Hypothalamus (tissue), 51 donors: ENCODE measurements at places on chromosomes 4 and X.

DNA sequence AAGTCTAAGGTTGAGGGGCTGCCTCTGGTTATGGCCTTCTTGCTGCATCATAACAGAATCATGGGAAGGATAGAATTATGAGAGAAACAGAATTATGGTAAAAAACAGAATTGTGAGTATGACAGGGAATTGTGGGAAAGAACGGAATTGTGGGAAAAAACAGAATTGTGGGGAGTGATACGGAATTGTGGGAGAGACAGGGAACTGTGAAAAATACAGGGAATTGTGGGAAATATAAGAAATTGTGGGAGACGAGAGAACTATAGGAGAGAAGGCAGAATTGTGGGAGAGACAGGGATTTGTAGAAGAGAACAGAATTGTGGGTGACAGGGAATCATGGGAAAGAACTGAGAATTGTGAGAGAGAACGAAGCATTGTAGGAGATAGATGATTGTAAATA lies 159.1 kb downstream of the FRMPD4 start:
- DNase-seq = no peak

DNA sequence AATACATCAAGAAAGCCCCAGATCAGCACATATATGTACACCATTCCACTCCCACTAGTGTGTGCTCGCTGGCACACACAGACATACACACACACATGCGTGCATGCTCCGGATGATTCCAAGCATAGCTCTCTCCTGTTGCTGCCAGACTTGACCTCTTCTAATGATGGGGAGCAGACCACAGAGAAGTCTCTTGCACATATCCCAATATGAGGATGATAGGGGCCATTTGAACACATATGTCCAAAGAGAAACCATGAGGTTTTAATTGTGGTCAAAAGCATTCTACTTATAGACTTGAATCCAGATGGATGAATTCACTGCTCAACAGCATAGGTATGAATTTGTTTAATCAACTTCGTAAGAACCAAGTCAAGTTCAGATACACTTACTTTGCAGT lies 214.9 kb downstream of the AFF2 start:
- DNase-seq = no peak

DNA sequence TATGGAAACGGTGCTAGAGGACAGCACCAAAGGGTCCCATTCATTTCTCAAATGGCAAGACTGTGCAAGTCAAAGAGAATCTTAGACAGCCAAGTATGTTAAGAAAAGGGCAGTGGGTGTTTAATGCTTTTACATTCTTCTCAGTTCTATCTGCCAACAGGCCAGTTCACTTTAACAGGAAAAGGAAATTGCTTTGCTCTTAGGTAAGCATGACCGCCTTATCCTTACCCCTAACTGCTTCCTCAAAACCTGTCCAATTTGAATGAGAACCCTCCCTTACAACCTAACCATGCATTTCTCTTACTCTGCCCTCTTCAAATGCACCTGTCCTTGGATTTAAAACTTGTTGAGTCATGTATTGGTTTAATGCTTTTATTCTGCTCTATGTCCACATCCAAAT lies 44.5 kb upstream of the BLTP1 start:
- no peak for DNase-seq

GRCh38 chrX:124256216-124256615 lies 76.2 kb upstream of the TEX13D start:
- DNase-seq = no peak

DNA sequence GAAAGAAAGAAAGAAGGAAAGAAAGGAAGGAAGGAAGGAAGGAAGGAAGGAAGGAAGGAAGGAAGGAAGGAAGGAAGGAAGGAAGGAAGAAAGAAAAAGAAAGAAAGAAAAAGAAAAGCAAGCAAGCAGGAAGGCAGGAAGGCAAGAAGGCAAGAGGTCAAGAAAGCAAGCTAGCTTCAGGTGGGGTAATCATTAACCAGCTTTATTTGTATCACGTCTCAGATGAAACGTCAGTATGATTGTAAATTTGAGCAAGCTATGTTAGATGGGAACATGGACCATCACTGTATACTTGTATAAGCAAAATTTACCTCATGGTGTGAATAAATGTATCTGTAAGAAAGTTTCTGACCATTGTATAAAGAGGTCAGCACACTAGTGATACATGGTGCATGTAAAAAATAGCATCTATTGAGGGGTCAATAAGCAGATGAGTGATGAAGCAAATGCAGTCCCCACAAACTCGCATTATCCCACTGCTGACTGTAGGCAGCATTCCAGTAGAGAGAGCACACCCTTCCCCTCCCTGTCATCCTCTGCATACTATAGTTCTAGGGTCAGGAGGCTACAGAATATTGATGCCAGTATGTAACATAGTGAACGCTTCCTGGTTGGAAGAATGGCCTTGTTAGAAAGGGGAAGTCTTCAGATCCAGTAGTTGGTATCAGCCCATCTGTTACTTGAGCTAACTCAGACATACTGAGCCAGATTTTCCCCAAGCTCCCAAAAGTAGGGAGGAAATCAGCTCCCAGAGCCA lies 16.5 kb upstream of the KLHL34 start:
- DNase-seq = no peak

DNA sequence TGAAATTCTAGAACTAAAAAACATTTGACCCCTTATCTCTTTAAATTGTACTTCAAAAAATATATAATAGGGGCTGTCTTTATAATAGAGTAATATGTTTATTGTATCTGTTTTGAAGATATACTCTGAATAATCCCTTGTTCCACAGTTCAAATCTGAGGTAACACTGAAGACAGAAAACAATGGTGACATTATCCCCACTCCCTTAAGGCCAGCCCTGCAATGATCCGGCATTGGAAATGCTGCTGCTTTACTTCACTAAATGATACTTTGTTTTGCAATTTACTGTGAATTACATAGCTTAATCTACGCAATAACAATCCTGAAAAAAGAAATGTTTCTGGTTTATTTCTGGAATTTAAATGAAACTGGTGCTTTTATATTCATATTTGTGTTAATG lies 34.4 kb upstream of the ZFP42 start:
- DNase-seq = no peak

DNA sequence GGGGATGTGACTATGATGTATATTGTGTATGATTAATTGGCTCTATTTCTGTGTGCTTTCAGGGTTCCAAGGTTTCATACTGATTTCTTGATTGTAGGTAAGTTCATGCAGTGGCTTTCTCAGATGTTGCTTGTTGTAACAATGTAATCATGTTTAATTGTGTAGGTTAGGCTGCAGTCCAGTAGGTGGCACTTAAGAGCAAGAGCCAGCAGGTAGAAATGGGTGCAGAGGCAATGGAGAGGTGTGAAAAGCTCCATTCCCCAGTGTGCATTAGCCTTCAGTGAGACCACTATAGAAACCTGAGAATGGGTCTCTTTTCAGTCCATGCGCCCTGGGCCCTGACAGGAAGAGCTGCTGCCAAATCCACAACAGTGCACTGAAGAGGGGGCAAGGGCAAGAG lies 28.2 kb downstream of the DCAF12L2 start:
- DNase-seq = no peak

DNA sequence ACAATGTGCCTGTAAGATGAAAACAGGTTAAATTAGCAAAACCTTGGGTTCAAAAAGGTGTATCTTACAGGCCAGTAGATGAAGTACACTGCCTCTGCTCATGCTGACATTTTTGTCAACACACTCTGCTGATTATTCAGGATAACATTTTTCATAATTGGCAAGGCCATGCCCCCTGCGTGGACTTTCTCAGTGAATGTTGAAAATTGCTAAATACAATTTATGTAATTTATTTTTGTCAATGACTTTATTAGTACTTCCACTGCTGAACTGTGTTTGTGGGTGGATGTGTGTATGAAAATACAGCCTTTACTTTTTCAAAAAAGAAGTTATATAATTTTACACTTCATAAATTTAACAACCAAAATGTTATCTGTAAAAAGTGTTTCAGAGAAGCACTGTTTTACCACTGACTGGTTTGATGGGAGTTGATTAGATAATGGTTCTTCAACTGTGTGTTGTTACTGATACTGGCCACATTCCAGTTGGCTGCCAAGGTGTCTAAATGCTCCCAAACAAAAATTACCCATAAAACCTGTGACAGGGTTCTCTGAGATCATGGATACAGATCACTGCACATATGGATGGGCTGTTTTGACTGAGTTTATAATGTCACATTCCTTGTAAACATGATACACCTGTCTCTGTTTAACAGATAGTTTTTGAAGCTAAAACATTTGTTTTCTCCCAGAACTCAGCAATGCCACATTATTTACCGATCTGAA lies 151.9 kb upstream of the SLC7A11 start:
- no peak for DNase-seq

- DNase-seq = no peak
Measured at GRCh38 chr4:34412233-34412632, 1832.1 kb downstream of the ARAP2 start.

DNA sequence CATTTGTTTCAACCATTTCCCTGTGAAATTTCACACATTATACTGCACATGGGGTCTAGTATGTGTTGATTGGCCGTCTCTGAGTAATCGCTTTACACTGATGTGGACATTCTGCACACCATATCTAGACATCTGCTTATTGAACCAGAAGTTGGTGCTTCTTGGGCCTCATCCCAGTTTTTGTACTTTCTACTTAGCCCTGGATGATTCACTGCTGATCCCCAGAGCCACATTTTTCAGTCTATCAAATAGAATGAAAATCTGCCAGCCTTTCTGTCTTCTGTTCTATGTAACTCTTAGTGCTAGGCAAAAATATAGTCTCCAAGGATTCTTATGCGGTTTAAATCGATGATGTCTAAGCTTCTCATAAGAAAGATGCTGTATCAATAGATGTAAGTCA lies 40.5 kb upstream of the RELL1 start:
- no peak for DNase-seq

DNA sequence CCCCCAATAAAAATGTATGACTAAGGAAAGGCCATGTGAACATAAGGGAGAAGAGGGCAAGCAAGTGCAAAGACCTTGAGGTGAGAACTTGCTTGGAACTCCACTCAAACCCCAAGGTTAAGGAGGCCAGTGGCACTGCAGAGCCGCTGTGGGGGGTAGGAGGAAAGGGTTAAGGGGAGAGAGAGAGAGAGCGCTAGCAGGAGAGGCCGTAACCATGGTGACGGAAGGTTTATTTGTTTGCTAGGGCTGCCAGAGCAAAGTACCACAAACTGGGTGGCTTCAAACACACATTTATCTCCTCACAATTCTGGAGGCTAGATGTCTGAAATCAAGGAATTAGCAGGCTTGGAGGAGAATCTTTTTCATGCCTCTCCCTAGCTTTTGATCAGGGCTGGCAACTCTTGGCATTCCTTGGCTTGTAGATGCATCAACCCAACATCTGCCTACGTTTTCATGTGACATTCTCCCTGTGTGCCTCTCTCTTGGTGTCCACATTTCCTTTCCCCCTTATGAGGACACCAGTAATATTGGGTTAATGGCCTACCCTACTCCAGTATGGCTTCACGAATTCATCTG lies 35.2 kb downstream of the SMIM20 start:
- no peak for DNase-seq

- DNase-seq = no peak
Measured at GRCh38 chr4:81663368-81663767, 191.7 kb upstream of the RASGEF1B start.

DNA sequence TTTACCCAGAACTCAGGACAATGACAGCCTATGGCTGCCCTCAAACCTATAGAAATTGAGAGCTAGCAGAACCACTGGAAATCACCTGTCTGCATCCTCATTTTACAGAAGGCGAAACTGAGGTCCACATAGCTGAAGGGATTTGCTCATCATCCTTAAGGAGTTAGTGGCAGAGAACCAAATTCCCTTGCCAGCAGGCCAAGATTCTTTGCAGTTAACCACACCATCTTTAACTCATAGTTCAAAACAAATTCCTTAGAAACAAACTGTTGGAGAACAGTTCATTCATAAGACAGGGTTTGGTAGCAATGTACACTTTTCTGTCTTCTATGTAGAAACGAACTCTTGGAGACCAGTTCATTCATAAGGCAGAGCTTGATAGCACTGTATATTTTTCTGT lies 37.9 kb upstream of the RAP2C start:
- DNase-seq = no peak

DNA sequence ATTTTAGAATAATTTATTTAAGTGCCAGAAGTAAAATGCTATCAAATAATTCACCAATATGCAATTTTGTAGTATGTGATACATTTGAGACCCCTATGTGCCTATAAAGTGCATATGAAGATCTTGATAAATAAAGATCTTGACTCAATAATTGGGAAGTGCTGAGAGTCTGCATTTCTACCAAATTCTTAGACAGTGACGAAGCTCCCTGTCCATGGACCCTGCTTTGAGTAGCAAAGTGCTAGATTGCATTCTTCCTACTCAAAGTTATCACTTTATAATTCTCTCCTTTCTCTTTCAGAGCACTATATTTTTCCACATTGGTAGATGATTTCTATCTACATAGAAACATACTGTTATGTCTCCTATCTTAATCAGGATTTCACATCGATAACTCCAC lies 1393.9 kb downstream of the ARAP2 start:
- no peak for DNase-seq

- DNase-seq = no peak
Measured at GRCh38 chr4:142350871-142351270, 495.2 kb downstream of the INPP4B start.

- DNase-seq = no peak
Measured at GRCh38 chr4:148430854-148431253, 11.4 kb downstream of the NR3C2 start.

DNA sequence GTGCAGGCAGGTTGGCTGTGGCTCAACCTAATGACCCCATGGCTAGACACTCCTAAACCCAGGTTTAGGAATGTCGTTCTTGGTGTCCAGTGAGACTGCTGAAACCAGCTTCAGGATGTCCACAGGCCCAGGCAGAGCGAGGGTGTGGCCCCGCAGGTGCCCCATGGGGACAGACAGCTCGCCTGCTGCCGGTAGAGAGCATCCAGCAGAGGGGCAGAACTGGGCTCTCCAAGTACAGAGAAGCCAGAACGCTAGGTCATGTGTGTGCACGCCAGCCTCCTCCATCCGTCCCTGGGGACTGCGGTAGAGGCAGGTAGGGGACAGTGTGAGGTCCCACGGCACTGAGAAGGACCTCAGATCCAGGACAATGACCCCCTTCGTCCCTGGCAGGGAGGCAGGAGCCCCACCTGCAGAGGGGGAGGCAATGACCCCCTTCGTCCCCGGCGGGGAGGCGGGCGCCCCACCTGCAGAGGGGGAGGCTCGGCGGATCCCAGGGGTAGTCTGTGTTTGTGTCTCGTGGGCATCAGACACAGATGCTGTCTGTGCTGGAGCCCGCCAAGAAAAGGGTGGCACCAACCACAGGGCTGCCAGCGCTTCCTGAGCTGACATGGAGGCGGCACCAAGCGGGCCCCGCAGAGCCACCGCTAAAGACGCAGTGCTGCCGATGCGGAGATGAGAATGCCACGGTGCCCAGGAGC lies 118.4 kb downstream of the FAM53A start:
- DNase-seq = no peak

DNA sequence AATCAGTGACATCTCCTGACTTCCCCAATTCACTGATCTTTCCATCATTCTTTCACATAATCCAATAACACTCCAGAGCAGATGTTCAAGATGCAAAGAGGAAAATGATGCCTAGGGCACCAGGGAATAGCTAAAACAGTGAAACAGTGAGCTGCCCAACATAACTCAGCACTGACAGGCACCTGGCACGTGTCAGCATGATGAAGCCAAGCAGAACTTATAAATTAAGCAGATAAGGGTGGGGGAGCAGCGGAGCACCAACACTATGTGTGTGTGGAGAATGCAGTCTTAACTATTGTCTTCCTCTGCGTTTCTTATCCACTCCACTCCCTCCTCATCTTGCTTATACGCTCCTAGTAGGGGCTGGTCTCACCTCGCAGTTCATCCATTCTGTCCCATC lies 89.4 kb downstream of the AMMECR1 start:
- no peak for DNase-seq

GRCh38 chr4:40264995-40265909 lies 68.4 kb downstream of the RHOH start:
- DNase-seq = no peak

GRCh38 chr4:161585011-161585410 lies 578.8 kb downstream of the FSTL5 start:
- no peak for DNase-seq
